Omental fat pad (tissue), 4 donors: ENCODE measurements at places on chromosomes 5 and 9. TPM values are rescaled to one million over a fixed set of nuclear protein-coding genes. Genes with fewer than 3 reads are reported as not detected.

- DNase-seq, result no peak
Observed at GRCh38 chr9:111890334-111890733, 6.3 kb upstream of the UGCG start.

PCDHA2 gene
- total RNA-seq, result 0.47 TPM

DNA sequence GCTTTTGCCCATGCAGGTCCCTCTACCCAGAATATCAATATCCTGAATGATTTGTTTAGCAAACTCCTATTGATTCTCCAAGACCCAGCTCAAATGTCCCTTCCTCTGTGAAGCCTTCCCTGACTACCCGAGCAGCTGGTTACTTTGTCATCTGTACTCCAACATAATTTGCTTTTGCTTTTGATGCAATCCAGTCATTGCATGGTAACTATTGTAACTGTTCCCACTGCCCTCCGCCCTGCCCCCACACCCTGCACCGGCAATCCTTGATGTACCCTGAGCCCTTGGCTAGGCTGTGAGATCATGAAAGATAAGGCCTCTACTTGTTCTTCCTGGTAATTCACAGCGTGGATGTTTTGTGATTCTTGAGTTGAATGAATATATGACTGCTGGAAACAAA lies 119.9 kb upstream of the BOD1 start:
- DNase-seq, result no peak

DNA sequence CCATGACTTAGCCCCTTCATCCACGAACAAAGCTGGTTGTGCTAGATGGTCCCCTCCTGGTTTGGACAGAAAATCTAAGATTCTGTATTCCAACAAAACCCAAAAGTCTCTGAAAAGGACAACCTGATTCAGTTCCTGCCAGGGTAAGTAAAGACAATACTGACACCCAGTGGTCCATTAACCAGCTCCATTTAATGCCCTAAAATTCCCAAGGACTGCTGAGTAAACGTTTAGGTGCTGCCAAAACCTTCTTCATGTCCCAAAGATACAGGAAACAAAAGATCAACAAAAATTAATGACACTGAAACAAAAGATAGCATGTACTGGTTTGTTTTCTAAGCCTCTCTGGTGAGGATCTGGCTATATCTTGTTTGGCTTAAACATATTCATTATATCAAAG lies 25.3 kb upstream of the PPP1R2B start:
- no peak for DNase-seq

DNA sequence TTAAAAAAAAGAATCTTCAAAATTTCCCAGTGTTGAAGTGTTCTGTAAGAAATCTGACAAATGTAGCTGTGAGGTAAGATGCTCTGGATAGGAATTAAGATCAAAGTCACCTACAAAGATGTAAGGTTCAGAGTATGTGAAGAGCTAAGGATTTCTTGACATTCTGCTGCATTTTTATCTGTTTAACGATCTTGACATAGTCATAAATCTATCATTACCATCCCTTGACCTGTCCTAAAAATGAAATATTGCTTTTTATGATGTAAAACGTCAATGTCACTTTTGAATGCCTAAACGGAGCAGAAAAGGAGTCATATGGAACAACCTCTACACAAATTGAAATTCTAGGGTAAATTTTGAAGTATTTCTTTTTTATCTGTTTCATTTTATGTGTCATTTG lies 939.3 kb downstream of the CDH18 start:
- DNase-seq, result no peak

GHR gene
- total RNA-seq, result 83.2 TPM

DNA sequence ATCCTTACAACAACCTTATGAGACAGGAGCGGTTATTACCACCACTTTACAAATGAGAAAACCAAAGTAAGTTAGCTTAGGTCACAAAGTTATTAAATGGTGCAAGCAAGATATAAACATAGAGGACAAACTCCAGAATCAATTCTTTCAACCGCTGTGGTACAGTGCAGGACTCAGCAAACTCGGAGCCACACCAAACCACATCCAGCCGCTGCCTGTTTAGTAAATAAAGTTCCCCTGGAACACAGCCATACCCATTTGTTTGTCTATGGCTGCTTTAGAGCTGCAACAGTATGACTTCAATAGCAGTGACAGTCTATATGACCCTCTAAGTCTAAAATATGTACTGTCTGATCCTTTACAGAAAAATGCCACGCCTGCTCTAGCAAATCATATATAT lies 1567.2 kb upstream of the WWC1 start:
- no peak for DNase-seq

- no peak for DNase-seq
Observed at GRCh38 chr9:114376586-114377445, 11.0 kb downstream of the AKNA start.

- no peak for DNase-seq
Observed at GRCh38 chr9:92488681-92489550, 6.6 kb upstream of the ASPN start.

DNA sequence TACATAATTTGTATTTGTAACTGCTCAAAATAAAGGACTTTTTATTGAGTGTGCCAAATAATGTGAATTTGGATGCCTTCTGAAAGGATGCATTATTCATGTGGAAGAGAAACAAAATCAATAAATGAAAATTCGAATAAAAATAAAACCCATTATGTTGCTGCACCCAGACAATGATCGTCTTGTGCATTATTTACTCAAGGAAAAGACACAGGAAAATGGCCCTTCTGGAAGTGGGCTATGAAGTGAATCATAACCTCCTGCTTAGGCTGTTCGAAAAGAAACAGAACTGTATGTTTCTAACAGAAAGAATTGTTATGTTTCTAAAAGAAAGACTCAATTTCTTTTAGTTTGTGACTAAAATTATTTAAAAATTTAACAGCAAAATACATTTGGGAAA lies 168.9 kb upstream of the NFIB start:
- no peak for DNase-seq

ADAMTS6 gene
- total RNA-seq, result 2.8 TPM

- no peak for DNase-seq
Observed at GRCh38 chr9:12702160-12702758, 9.1 kb downstream of the TYRP1 start.

GRCh38 chr5:172637110-172637580 lies 3.9 kb upstream of the NEURL1B start:
- DNase-seq, result no peak

LECT2 gene
- not detected for total RNA-seq

NR4A3 gene
- total RNA-seq, result 216 TPM

DNA sequence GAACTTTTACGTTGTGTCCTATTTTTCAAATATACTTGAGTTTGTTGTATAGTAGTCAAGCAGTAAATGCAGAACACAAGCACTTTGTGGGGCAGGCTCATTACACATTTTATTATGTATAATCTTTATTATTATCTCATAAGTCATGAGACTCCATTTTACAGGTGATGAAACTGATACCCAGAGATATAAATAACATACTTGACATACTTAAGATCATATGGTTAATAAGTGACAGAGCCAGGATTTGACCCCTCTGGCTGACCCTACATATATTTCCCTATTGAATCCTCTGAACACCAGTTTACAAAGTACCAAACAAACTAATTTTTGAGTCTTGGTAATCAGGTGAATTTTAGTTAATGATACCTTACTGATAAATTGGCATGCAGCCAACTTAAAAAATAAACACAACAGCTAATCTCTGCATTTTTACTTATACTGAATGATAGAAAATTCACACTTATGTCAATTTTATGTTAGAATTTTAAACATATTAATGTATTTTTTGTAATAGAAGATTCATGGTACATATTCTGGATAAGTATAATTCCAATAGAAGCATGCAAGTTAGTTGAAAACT lies 305.0 kb upstream of the MEF2C start:
- DNase-seq, result no peak

- no peak for DNase-seq
Observed at GRCh38 chr9:20873240-20873865, 158.1 kb downstream of the HACD4 start.

DNA sequence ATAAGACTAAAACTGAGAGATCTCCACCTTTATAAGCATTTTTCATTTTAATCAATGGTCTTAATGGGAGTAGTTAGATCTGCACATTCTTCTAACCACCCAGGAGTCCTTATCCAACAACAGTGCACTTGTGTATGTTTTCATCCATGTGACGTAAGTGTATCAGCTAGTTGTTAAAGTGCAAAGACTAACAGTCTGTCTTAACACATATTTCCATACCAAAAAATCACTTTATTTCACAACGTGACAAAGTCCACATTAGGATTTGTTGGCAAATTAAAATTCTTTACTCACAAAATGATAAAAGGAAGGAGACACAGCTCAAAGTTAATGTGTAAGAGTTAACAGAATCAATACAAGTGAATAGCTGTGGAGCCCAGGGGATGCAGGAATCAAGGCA lies 1.9 kb upstream of the SMC2 start:
- no peak for DNase-seq

TEX48 gene
- not detected for total RNA-seq

MED27 gene
- 23.1 TPM for total RNA-seq

- DNase-seq, result no peak
Observed at GRCh38 chr9:2281803-2282185, 266.6 kb downstream of the SMARCA2 start.

DNA sequence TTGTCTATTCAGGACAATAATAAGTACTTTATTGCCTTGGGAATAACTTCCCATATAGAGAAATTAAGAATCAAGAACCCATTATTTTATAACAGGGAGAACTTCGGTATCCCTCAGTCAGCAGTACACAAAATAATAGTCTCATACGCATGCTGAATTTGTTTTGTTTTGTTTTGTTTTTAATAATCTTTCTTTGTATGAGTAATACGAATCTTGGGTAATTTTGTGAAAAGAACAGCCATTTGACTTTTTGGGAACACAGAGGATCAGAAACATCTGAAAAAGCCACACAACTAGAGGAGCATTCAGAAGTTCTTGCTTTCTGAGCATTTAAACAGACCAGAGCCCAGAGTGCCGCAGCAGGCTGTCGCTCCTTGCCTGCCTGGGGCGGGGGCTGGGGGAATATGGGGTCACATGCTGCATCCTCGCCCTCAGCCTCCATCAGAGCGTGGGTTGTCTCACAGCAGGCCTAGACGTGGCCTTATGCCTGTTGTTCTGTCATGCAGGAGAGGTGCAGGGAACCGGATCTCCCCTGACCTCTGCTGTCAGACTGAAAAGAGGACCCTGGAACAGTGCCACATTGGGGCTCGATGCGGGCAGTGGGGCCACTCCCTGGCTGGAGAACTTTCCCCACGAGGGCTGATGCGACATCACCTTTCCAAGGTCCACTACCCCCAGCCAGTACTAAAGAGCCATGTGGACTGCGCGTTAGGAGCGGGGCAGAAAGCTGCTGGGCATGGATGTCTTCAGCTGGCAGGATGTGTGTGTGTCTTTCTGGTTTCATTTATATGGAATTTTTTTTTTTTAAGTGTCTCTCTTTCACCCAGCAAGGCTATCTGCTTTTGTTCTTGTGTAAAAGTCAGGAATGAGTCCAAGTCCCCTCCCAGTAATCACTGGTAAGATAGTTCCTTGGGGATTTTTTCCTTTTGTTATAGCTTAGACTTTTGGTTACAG lies 133.4 kb upstream of the OTULINL start:
- DNase-seq, result no peak

DNA sequence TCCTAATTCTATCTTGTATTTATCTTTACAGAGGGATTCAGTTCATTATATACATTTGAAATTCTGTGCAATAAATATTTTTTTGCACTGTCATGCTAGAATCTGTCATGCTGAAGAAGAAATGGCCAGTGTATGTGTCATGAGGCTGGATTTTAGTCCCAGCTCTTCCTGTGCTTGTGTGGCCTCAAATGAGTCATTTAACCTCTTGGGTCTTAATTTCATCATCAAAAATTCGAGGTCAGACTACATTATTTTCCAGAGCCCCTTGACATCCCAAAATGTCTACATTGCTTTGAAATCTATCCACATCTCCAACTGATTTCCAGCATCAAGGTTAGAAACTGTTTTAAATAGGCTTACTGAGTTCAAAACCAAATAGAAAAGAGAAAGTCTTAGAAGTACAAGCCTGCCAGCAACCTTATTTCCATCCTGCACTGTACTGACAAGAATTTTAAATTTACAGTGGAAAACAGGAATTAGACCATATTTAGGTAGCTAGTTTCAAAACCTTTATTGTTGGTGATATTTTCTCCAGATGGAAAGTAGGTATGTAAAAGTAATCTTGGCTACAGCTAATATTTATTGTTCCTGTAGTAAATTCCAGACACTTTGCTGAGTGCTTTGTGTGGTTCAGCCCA lies 96.7 kb upstream of the MAMDC2 start:
- no peak for DNase-seq

- no peak for DNase-seq
Observed at GRCh38 chr9:107712390-107712789, 222.8 kb upstream of the KLF4 start.

KIAA1958 gene
- 5.1 TPM for total RNA-seq

DNA sequence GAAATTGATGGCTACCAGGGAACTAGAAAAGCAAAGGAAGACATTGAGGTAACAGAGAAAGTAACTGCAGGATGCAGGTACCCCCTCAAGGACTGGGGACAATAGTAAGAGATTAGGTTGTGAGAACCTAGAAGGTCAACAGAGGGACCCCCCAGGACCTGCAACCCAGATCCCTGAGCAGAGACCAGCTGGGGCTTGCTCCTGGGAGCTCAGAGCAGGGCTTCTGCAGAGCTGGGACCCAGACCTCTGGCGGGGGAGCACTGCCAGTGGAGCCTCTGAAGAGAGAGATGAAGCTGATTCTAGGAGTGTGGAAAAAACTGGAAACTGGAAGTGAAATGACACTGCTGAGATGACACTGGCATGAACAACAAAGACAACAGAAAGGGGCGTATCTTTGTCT lies 17.2 kb downstream of the MORN5 start:
- DNase-seq, result no peak

ANGPTL2 gene
- 68.3 TPM for total RNA-seq

CATSPER3 gene
- total RNA-seq, result 0.48 TPM

- DNase-seq, result no peak
Observed at GRCh38 chr5:173574983-173575382, 41.5 kb downstream of the BOD1 start.

OLFM1 gene
- total RNA-seq, result 31.4 TPM

- DNase-seq, result peak; percentile 17
Observed at GRCh38 chr9:93110311-93110855, 14.4 kb downstream of the CARD19 start.

- no peak for DNase-seq
Observed at GRCh38 chr5:127934791-127935256, 148.7 kb upstream of the SLC12A2 start.

GARIN3 gene
- total RNA-seq, result not detected
